Activated CD4-positive, alpha-beta T cell treated with anti-CD3 and anti-CD28 coated beads, Interleukin-2, amount 10 ng/mL, durations not matched to agents 7 days and 5 days (primary cell): ENCODE measurements at places on chromosomes 16 and 17. TPM values are rescaled to one million over a fixed set of nuclear protein-coding genes. Genes with fewer than 3 reads are reported as not detected.

The ALG1 gene
- 26.0 TPM for total RNA-seq

The MT1M gene
- total RNA-seq: not detected

GRCh38 chr16:74652249-74652648 lies 14.4 kb downstream of the RFWD3 start:
- peaks cover 53% of the 10 kb centered on the region for H3K36me3 ChIP-seq
- no peak overlapping the region for H3K27ac ChIP-seq
- H3K4me3 ChIP-seq: no peak overlapping the region
- no peak for DNase-seq
- no peaks in the 10 kb centered on the region for H3K27me3 ChIP-seq

- H3K27ac ChIP-seq: peak overlapping the region; percentile 99
- H3K4me1 ChIP-seq: peaks cover 36% of the 10 kb centered on the region
- H3K4me3 ChIP-seq: peak overlapping the region; percentile 38
- peaks cover 34% of the 10 kb centered on the region for H3K36me3 ChIP-seq
- DNase-seq: no peak
- H3K27me3 ChIP-seq: peaks cover 4% of the 10 kb centered on the region
Observed at GRCh38 chr17:58326609-58327362, 1.8 kb downstream of the TSPOAP1 start.

DNA sequence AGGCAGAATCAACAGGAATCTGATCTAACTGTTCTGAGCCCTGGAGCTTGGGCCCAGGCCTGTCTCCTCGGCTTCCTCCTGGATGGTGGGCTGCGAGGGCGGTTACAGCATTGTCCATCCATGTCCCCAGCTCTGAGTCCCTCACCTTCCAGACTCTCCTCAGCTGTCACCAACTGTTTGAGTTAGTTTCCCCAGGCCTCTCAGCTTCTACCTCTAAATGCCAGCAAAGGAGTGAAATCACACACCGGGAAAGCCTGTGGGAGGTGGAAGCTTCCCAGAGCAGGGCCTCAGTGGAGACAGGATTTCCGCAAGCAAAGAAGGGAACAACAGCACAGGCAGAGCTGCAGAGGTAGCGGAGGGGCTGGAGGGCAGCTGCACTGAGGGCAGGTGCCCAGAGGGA lies 9.4 kb upstream of the PRPSAP2 start:
- peaks cover 2% of the 10 kb centered on the region for H3K27me3 ChIP-seq
- no peaks in the 10 kb centered on the region for H3K36me3 ChIP-seq
- H3K27ac ChIP-seq: no peak overlapping the region

The FSCN2 gene
- 0.33 TPM for total RNA-seq

DNA sequence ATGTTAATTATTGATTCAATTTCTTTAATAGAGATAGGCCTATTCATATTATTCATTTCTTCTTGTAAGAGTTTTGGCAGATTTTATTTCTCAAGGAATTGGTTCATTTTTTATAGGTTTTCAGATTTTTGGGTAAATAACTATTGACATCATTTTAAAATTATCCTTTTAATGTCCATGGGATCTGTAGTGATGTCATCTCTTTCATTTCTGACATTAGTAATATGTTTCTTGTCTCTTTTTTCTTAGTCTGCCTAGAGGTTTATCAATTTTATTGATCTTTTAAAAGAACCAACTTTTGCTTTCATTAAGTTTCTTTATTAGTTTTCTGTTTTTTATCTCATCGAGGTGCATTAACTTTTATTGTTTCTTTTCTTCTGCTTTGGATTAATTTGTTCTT lies 162.6 kb downstream of the FTO start:
- H3K36me3 ChIP-seq: peaks cover 31% of the 10 kb centered on the region
- no peak overlapping the region for H3K27ac ChIP-seq

- H3K4me1 ChIP-seq: peaks cover 35% of the 10 kb centered on the region
- peak overlapping the region; percentile 88 for H3K4me3 ChIP-seq
- H3K27ac ChIP-seq: peak overlapping the region; percentile 91
- peak; percentile 76 for DNase-seq
Observed at GRCh38 chr17:32341141-32341856, 674 bp downstream of the C17orf75 start.

The PPP1R27 gene
- not detected for total RNA-seq

DNA sequence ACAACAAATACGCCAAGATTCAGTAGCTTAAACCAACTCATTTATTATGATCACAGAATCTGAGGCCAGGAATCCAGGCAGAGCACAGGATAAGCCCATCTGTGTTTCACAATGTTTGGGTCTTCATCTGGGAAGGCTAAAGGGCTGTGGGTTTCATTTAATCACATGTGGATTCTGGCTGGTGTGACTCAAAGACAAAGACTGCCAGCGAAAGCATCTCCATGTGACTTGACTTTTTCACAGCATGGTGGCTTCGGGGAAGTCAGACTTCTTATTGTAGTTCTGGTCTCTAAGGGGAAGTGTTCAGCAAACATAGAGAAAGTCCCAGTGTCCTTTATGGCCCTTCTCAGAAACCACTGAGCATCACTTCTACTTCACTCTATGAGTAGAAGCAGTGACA lies 1014.4 kb upstream of the GOT2 start:
- H3K4me3 ChIP-seq: no peak overlapping the region
- H3K27ac ChIP-seq: no peak overlapping the region
- no peak for DNase-seq
- H3K27me3 ChIP-seq: no peaks in the 10 kb centered on the region
- H3K4me1 ChIP-seq: no peaks in the 10 kb centered on the region

DNA sequence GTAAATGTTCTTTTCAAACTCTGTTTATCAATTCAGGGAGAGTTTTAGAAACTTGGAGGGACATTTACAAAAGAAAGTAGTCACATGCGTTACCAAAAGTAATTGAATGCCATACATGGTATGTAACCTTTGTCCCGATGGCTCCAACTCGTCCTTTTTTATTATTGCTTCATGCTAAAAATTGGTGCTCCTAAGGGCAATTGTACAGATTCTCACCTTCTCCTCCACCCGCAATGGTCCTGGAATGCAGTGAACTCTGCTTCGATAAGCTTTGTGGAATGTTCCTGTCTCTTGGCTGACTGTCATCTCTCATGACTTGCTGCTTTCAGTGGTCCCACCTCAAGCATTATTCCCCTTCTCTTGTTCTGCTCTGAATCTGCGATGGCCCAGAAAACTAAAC lies 20.9 kb downstream of the GNAO1 start:
- DNase-seq: no peak
- H3K27me3 ChIP-seq: peaks cover 67% of the 10 kb centered on the region
- no peak overlapping the region for H3K27ac ChIP-seq
- no peaks in the 10 kb centered on the region for H3K36me3 ChIP-seq

DNA sequence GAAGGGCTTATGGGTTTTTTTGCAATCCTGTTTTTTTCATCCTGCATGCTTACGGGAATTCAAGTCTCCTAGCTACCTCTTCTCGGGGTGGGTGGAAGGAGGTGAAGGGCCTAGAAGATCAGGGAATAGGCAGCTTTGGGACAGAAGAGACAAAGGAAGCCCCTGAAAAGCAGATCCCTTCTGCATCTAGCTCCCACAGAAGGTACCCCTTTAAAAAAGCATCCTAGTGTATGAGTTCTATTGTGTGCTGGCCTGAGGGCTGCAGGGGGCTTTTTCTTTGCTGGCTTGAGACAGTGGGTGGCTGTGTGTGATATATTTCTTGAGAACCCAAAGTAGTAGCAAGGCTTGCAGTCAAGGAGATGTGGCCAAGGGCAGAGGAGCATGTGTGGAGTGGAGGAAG lies 330.5 kb downstream of the MAF start:
- peaks cover 9% of the 10 kb centered on the region for H3K36me3 ChIP-seq
- no peak overlapping the region for H3K4me3 ChIP-seq
- H3K27ac ChIP-seq: peak overlapping the region; percentile 85
- H3K4me1 ChIP-seq: peaks cover 76% of the 10 kb centered on the region

- H3K27ac ChIP-seq: peak overlapping the region; percentile 90
- DNase-seq: peak; percentile 25
- H3K27me3 ChIP-seq: no peaks in the 10 kb centered on the region
- peaks cover 55% of the 10 kb centered on the region for H3K4me1 ChIP-seq
Observed at GRCh38 chr16:11253995-11254912, 1.8 kb downstream of the SOCS1 start.

DNA sequence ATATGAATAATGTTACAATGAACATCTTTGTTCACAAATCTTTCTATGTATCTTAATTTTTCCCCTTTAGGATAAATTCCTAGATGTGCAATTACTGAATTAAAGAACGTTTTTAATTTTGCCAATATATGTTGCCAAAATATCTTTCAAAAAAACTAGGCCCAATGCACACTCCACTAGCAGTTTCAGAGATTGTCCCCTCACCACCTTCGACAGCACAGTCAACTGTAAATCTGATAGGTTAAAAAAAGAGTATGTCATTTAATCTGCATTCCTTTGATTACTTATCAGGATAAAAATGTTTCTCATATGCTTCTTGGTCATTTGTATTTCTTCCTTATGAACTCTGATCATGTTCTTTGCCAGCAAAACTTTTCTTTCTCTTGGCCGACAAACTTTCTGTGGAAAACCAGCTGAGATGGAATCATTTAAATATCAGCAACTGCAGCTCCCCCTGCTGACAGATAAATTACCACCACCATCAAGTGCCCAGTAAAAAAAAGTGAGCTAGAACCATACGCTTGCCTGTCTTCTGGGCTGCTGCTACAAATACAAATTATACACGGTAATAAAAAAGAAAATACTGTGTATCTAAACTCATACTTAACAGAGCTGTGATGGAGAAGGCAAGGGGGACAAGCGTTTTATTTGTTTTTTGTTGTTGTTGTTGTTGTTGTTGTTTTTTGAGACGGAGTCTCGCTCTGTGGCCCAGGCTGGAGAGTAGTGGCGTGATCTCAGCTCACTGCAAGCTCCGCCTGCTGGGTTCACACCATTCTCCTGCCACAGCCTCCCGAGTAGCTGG lies 19.6 kb upstream of the KANSL1 start:
- no peak overlapping the region for H3K27ac ChIP-seq
- peaks cover 23% of the 10 kb centered on the region for H3K4me1 ChIP-seq
- H3K4me3 ChIP-seq: no peak overlapping the region
- H3K27me3 ChIP-seq: no peaks in the 10 kb centered on the region
- DNase-seq: peak; percentile 69
- H3K36me3 ChIP-seq: peaks cover 19% of the 10 kb centered on the region

GRCh38 chr16:30491744-30492308 lies 19.3 kb downstream of the ITGAL start:
- H3K27me3 ChIP-seq: no peaks in the 10 kb centered on the region
- peaks cover 65% of the 10 kb centered on the region for H3K36me3 ChIP-seq
- peak overlapping the region; percentile 82 for H3K27ac ChIP-seq
- DNase-seq: peak; percentile 20
- H3K4me3 ChIP-seq: no peak overlapping the region

DNA sequence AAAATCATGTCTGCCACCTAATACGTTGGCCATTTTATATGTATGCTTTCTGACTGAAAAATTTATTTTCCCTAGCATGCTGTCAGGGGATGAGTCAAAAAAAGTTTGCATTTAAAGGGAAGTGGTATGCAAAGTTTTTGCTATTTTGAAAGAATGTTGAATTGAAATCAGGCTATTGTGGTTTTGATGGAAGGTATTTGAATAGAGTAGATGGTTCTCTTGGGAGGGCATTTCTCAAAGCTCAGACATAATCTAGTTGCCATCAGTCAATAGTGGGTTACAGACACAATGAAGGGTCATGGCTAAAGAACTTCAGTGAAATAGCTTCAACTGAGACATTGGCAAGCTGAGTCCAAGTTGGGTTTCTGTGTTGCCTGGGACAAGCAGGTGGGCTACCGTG lies 102.4 kb downstream of the MAP2K6 start:
- no peak overlapping the region for H3K27ac ChIP-seq
- no peak for DNase-seq
- no peak overlapping the region for H3K4me3 ChIP-seq
- H3K4me1 ChIP-seq: peaks cover 4% of the 10 kb centered on the region
